COR-L47 (cell line): ENCODE measurements at places on chromosomes 7 and 10.

- no peak for DNase-seq
These were observed 83.5 kb upstream of the FZD1 start for GRCh38 chr7:91180746-91181145.

- no peak for DNase-seq
These were observed 41.2 kb downstream of the CH25H start for GRCh38 chr10:89165923-89166322.

GRCh38 chr7:149865437-149865836 is 8.3 kb upstream of the ATP6V0E2 start:
- DNase-seq, result no peak

- DNase-seq, result no peak
These were observed 329 bp downstream of the NOLC1 start for GRCh38 chr10:102152545-102152890.

- DNase-seq, result peak; percentile 14
These were observed 10.5 kb upstream of the CRPPA start for GRCh38 chr7:16431646-16432424.

DNA sequence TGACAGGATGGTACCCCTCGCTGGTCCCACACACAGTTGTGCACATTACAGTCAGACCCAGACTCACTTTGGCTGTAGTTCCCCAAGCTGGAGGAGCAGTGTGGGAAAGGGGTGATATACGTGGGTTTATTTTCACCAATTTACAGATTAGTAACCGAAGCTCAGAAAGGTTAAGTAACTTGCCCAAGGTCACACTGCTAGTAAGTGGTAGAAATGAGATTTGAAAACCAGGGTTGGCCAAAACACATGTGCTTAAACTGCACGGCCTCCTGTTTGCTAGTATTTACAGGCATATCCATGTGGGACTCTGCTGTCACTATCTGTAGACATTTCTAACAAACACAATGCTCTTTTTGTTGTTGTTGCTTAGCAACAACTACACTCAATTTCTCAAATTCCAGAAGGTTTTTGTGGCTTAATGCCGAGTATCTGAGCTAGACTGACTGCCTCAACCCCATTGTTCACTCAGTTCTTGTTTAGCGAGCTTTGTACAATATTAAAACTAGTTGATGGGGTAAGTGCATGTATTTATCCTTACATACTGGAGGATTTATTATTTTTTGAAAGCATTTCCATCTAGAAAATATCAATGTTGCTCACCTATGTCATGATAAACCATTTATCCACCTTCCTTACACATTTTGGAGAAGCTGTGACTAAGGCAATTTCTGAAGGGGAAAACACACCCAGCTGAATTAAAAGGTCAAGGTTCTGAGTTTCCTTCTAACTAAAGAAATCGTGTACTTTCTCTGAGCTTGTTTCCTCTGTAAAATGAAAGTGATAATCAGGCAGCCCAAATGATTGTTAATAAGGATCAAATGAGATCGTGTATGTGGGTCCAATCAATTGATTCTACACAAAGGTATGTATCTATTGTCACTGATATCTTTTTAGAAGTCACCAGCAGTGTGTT is 5.3 kb upstream of the TMEM139 start:
- no peak for DNase-seq

- peak; percentile 1 for DNase-seq
These were observed 2.1 kb downstream of the ADK start for GRCh38 chr10:74153123-74153522.

GRCh38 chr7:31126976-31127375 is 74.9 kb downstream of the ADCYAP1R1 start:
- DNase-seq, result peak; percentile 5

- DNase-seq, result no peak
These were observed 2.0 kb downstream of the GFRA1 start for GRCh38 chr10:116270771-116271592.

DNA sequence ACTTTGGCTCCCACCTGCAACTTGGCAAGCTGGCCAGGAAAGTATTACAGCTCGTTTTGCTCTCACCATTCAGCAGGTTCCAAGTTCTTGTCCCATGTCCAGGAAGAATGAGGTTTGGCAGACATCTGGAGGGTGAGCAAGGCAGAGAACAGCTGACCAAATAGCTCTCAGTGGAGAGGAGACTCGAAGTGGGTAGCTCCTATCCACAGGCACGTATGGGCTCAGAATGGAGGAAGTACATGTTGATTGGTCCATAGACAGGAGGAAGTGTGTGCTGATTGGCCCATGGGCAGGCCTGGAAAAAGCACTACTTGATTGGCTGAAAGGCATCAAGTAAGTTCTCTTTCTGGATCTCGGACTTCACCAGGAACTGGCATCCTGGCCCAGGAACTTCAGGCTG is 3.0 kb upstream of the NCAPG2 start:
- no peak for DNase-seq
